ENCODE measurements at places on chromosomes 1 and 21.
A peak's percentile ranks its signal among the peaks of the same experiment; 100 is the strongest.

DNA sequence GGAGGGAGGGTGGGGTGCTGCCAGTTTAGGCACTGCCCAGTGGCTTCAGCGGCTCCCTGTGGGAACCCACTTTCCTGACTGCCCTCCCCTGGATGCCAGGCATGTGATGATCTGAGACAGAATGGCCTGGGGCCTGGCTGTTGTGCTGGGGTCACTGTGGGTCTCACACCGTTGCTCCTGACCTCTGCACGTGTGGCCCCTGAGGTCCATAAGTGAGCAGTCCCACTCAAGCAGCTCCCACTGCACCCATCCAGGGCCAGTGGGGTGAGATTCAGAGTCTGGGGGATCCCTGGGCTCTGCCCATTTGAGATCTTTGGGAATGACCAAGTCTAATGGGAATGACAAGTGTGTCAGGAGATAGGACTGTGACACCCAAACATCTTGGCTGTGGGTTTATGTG is 18.0 kb downstream of the PODN start:
- DNase-seq = no peak

DNA sequence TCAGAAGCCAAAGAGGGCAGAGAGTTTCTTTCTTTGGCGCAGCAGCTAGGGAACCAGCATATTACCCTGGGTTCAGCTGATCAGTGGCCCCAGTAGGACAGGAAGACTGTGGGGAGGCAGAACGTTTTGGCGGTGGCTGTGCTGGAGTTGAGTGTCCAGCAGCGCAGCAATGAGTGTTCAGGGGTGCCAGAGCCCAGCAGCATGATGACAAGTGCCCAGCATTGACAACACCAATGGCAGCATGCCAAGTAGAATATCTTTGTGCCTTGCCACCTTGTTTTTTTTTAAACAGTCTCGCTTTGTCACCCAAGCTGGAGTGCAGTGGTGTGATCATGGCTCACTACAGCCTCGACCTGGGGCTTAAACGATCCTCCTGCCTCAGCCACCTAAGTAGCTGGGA is 106.7 kb upstream of the CDC42BPA start:
- no peak for DNase-seq

DNA sequence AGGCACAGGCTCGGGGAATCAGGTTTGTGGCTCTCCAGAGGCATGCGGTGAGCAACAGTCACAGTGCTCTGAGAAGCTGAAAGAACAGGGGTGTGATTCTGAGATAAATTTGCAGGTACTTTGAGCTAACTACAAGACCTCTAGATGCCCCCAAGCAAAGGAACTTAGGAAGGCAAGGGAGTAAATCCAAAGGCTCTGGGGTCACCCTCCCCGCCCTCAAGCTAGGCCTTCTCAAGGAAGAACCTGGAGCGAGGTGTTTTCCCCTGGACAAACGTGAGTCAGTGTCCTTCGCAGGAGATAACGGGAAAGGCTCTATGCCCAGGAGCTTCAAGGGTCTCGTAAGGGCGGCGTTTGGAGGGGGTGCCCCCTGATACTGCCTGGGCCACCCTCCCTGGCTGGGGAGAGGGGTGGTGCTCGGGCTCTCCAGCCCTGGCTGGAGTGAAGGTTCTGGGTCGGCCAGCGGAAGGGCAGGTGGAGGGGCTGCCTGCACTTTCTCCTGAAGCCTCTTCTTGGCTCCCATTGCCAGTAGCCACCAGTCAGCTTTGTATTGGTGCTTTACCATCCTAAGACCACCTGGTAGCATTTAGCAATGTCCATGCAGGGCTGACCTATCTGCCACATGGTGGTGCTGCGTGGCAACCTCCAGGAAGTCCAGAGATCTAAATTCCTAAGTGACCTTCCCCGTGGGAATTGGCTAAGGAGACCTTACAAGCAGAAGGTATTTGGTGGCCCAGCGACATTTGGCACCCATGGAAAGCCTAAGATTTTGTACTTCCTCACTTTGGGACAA is 44.0 kb downstream of the GPR161 start:
- DNase-seq = peak; percentile 21

DNA sequence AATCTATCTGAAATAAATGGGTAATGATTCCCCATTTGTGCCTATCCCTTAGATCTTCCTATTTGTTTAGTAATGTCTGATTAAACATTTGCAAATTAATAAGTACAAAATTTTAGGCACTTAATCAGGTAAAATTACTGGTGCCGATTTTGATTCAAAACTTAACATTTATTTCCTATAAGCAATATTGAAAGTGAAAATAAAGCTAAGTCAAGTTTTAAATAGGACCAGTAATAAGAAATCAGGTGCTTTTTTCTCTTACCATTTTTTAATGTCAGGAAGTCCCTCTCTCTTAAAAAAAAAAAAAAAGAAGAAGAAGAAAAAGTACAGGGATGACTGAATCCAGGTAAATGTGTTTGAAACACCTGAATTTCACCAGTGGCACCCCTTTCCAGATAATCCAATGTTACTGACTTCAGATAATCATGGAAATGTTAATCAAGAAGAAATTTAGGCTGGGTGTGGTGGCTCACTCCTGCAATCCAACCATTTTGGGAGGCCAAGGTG is 836 bp upstream of the GBP4 start:
- no peak for DNase-seq

DNA sequence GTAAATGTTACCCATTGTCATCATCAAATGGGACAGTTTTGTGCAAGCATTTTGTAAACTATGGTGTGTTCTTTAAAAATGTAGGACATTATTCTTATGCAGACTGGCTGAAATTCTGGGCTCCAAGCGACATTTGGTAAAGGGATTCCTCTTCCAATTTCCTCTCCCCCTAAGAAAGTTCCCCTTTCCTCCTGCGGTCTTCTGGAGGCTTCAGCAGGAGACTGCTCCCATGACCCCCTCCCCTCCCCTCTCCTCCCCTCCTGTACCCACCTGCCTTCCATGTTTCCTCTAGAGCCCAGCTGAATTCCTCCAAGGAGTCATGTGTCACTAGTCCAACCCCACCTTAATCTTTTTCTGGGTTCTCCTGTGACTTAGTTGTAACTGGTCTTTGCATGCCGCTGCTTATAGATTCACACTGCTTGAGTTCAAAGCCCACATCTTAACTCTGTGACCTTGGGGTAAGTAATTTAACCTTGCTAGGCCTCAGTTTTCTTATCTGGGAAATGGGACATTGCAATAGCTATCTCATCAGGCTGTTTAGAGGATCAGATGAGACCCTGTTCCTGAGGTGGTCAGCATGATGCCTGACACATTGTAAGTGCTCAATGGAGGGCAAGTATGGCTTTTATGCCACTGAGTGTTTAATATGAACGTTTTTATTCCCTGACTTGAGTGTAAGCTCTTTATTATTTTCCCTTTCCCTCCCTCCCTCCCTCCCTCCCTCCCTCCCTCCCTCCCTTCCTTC is 69.9 kb upstream of the WDR26 start:
- DNase-seq = no peak

DNA sequence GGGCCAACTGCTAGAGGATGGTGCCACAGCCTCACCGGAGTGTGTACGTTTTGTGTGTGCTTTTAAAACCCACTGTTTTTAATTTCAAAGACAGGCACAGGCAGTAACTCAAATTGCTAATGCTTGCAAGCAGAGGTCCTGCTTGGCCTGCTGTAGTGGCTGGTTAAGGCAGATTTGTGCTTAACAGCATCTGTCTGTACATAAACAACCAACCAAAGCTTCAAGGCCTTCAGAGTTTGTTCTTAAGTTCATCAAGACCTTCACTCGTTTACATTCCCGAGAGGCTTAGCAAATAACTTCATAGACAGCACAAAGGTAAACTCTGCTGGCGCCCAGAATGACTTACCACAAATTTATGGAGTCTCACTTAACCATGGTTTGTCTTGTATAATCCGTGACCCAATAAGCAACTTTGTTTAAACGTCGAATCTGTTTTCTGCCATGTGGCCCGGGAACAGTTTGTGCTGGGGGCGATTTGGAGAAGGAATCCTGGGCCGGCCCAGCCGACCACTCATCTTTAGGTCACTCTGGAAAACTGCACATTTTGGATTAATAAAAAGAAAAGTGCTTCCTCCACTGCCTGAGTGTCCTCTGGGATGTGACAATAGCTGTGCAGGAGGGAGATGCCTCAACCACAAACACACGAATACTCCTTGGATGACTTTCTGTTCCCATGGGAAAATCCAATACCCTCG is 58.1 kb downstream of the CAPZB start:
- DNase-seq = no peak

- DNase-seq = no peak
Observed at GRCh38 chr1:170682809-170683208, 18.9 kb downstream of the PRRX1 start.

GRCh38 chr1:241423541-241424479 is 66.8 kb upstream of the RGS7 start:
- no peak for DNase-seq

- DNase-seq = no peak
Observed at GRCh38 chr1:45535988-45536766, 14.4 kb upstream of the AKR1A1 start.

GRCh38 chr1:97553971-97554370 is 366.9 kb downstream of the DPYD start:
- no peak for DNase-seq

DNA sequence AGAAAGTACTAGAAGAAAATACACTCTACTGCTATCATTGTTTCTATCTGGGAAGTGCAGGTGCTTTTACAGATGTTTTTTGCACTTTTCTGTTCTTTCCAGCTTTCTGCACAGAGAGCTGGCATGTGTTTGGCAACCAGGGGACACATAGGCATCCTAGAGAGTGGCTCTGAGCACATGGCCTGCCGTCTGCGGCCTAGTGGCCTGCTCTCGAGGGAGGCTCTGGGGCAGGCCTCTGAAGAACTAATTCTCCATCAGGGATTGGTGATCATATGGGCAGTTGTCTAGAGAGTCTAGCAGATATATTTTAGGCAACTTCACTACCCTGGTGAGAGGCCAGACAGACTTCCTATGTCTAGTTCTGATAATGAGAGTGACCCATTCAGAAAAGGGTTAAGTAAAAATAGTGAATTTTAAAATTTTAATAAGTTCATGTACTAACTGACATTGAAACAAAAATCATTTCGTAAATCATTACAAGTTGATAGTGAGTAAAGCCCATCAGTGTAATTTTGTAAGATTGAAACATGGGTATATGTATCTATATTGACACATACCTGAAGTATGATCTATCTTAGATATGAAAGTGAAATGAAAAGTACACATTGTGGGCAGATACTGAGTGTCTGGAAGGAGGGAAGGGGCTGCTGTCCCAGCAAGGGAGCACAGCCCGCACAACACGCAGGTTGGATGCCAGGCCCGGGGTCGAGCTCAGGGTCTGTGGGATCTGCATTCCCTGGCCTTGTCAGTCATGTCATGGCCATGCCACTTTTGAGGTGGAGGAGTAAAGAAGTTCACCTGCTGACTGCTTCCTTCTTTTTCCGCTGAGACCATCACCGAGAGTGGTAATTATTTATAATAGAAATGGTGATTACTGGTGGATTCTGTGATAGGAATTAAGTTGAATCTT is 79.8 kb downstream of the PCBP3 start:
- no peak for DNase-seq

DNA sequence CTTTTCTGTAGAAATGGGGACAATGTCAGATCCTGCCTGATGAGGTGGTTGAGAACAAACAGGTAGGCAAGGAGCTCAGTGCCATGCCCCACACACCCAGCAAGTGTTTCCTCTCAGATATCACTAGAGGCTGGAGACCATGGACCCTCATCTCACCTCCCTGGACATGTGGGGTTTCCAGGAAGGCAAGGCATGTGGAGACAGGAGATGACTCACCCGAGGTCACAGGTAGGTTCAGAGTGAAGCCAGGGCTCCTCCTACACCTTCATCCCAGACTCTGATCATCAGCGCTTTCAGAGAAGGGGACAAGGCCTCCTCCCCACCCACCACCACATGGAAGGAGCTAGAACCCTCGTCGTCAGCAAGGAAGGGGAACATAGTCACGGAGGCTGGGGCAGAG is 69.2 kb downstream of the MATN1 start:
- DNase-seq = no peak

DNA sequence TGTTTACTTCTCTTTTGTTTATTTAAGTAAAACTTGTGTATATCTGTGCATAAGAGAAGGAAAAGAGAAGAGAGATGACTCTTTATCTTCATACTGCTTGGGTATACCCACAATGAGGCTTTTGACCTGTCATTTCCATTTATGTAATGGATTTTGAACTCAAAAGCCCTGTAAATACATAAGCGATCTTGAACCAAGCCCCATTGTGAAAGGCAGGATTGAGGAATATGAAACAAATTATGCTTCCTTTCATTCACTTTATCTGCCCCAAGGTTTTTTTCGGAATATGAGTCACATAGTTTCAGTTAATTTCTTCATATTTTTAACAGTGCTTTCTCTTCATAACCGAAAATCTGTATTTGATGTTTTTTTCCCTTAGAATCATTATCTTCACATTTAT is 21.4 kb downstream of the CNST start:
- DNase-seq = no peak

DNA sequence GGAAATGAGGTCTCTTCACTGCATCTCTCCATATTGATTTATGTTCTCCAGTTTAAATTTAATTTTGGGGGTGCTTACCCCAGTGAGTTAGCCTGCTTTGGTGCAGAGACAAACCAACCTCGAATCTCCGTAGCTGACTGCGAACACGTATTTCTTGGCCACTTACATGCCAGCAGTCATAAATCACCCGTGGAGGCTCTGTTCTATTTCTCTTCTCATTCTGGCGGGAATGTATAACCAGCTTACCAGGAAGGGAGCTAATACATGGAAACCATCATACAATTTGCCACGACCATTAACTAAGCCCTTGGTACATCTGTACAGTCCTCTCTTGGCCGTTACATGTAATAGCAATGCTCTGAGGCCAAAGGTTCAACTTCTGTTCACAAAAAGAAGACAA is 148.0 kb downstream of the PLA2G4A start:
- DNase-seq = no peak

GRCh38 chr1:11289064-11289463 is 16.1 kb downstream of the UBIAD1 start:
- no peak for DNase-seq

GRCh38 chr1:25148673-25149300 is 83.5 kb downstream of the SYF2 start:
- DNase-seq = peak; percentile 17

DNA sequence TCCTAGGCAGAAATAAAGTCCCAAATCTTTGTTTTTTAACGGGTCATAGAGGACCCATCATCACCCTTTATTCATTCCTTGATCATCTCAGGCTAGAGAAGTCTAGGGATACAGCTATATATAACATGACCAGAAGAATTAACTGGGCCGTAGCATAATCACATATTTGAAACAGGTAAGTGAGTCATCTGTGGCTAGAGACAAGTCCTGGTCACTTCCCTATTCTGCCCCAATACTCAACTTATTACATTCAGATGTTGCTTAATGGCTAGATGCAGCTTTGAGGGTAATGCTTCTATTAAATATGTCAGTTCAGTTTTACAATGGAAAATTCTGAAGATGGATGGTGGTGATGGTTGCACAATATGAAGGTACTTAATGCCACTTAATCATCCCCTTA is 47.0 kb downstream of the EXO1 start:
- no peak for DNase-seq

DNA sequence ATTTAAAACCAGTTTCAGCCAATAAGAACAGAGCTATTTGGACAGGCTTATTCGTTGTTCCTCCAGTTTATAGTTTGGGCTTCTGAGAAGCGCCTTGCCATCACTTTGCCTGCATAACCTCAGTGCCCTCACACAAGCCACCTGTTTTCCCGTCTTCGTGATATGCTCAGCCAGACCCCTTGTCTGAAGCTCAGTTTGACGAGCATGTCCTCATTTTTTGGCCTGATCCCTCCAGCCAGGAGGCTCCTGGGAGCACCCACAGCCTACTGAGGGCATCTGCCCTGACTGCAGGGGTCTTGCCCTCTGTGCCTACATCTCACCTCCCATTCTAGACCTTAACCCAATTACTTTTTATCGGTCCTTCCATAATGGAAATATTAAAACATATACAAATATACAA is 95.3 kb downstream of the ADARB1 start:
- no peak for DNase-seq

Data from NCI-H226 (cell line).